ENCODE measurements at places on chromosomes 5 and 9. TPM values are rescaled to one million over a fixed set of nuclear protein-coding genes. Genes with fewer than 3 reads are reported as not detected.

The CSF2 gene
- total RNA-seq: 764 TPM

GRCh38 chr5:32233696-32234447 is 59.8 kb upstream of the GOLPH3 start:
- no peak for DNase-seq

- no peak for DNase-seq
These were observed 246.7 kb downstream of the GAS1 start for GRCh38 chr9:86700629-86701028.

The CYFIP2 gene
- 182 TPM for total RNA-seq

The HAPLN1 gene
- total RNA-seq: not detected
